ENCODE measurements at places on chromosomes 11 and 22.

GRCh38 chr11:68444566-68444965, 16.0 kb upstream of the PPP6R3 start:
- no peak for DNase-seq

- no peak for DNase-seq
Measured at GRCh38 chr11:94175535-94175934, 46.9 kb downstream of the PANX1 start.

GRCh38 chr11:121614636-121615240, 162.0 kb upstream of the SORL1-AS1 start:
- DNase-seq: no peak

GRCh38 chr11:8501836-8502235, 92.2 kb downstream of the STK33 start:
- DNase-seq: no peak

- DNase-seq: no peak
Measured at GRCh38 chr11:95700471-95700817, 89.1 kb downstream of the FAM76B start.

DNA sequence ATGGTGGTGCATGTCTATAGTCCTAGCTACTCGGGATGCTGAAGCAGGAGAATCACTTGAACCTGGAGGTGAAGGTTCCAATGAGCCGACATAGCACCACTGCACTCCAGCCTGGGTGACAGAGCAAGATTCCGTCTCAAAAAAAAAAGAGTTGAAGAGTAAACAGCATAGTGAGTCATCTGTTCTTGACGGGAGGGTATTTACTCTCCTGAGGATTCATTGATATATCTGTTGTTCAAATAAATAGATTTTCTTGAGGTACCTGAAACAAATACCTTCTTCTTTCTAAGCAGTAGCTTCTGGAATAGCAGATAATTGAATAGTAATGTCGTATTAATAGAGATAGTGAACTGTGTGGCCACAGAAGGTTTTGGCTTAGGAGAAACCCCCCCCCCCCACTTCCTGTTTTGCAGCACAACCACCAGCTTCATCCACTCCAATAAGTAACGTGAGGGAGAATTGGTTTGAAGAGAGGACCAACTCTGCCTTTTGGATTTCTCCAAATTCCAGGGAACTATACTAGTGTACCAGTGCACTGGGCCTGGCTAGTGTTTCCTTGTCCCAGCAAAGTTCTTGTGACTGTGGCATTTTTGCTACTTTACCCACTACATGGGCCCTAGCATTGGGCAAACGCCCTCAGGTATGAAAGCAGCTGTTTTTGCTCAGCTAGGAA, 90.0 kb downstream of the PRMT3 start:
- DNase-seq: no peak

- DNase-seq: no peak
Measured at GRCh38 chr11:33868647-33869461, 23.0 kb downstream of the LMO2 start.
